ENCODE measurements at places on chromosomes 12 and 14.

DNA sequence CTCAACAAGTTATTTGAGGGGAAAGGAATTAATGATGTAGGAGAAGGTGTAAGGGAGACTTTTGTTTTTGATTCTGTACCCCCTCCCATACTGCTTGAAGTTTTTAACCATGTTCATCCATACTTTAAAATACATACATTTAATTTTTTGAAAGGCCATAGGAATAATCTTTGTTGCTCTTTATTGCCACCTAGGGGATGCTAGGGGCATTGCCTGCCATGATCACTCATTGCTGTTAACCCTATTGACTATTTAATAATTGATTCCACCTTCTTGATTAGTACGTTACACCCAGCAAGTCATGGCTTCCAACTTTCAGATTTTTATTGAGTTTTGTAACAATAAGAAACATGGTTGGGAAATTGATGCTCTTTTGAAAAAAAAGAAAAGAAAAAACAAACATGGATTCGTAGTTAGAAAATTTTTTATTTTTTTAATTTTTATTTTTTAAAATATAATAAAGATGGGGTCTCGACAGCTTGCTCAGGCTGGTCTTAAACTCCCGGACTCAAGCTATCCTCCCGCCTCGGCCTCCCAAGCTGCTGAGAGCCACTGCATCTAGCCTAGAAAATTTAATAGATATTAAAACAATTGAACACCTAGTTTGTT, 8.5 kb upstream of the PRKAB1 start:
- peak; percentile 72 for DNase-seq

- DNase-seq = peak; percentile 95
These were observed 2.5 kb downstream of the NUAK1 start for GRCh38 chr12:106136263-106136662.

- no peak for DNase-seq
These were observed 32.2 kb downstream of the MIA2 start for GRCh38 chr14:39265806-39266524.

DNA sequence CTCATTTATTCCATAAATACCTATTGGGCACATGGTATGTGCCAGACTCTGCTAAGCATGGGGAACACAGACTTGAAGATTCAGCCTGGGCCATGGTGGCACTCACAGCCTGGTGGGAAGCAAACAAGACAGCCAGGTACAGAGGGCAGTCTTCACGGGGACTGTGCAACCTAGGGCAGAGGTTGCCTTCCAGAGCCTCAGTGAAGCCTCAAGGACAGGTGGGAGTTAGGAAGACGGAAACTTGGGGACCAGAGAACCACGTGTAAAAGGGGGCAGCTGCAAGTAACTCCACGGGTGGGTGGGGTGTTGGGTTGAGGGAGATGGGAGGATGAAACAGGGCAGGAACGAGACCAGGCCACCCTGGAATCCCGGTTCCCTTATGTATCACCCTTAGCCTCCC, 980 bp upstream of the LTBR start:
- DNase-seq = no peak

All from NCI-H1417 (cell line).